ENCODE measurements at places on chromosomes 16 and 17.
A peak's percentile ranks its signal among the peaks of the same experiment; 100 is the strongest.

- no peak for DNase-seq
Measured at GRCh38 chr17:32314636-32315035, 27.3 kb downstream of the C17orf75 start.

DNA sequence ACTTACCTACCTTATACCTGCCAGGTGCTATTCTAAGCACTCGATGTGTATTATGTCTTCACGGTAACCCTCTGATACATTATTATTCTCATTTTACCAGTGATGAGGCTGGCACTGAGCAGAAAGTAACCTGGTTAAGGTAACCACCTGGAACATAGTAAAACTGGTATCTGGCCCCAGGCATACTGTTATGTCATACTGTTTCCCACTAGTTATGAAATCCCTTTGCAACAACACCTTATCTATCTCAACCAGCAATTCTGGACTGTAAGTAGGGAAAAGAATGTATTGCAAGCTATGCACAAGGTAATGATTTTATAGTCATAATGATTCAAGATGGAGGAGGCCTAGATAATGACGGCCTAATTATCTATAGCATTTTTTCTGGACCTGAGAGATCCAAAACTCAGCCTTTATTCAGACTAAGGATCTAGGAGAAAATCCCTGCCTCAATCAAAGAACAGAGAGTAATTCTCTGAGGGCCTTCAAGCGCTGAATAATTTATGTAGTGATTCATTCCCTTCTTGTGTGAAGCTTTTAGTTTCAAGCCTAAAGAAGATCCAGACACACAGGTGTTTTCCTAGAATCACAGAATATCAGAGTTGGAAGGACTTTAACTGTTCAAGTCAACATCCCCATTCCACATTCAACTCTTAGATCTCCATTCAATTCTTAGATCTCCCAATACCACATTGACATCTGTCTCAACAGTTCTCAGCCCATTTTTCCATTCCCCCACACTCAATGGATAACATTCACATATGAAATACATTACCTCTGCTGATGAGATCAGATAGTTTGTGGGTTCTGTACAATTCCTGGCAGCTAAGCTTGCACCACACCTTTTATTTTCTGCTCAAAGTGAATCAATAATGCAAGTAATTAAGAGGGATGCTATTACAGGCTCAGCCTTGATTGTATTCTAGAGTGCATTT, 14.9 kb upstream of the MMD start:
- DNase-seq: no peak

DNA sequence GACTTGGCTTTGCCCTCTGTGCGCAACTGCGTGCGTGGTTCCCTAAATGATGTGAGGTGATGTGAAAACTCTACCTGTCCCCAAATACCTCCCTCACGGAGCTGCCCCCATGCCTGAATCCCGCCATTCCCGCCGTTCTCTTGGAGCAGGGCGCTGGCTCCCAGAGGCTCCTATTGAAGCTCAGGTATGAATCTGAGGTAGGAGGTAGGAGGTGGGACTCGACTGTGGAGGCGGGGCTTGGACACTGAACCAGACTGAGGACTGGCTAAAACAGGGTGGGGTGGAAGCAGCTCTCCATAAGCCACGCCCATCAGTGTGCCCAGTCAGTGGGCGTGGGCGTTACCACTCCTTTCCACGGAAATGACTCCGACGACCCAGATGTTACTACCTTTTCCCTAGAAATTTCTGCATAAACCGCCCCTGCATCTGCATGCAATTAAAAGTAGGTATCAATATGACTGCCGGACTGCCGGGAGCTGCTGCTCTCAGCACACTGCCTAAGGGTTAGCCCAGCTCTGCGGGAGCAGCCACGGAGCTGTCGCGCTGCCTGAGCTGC, 41.0 kb downstream of the FOXL1 start:
- no peak for DNase-seq

DNA sequence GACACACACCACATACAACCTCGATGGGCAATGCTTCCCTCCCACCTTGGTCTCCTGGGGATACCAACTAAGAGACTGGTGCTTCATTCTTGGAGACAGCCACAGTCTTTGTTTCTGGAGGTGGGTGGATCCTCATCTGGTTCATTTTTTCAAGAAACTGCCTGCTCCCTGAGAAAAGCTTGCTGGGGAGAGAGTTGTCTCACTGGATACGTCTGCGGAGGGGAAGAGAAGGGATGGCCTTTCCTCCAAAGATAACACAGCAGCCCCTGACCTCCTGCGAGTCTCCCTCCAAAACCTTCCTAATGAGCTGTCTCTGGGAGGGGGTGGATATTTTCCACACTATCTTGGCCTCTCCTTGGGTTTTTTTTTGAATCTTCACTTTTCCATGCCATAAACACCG, 221.2 kb downstream of the SOX9 start:
- DNase-seq: no peak

DNA sequence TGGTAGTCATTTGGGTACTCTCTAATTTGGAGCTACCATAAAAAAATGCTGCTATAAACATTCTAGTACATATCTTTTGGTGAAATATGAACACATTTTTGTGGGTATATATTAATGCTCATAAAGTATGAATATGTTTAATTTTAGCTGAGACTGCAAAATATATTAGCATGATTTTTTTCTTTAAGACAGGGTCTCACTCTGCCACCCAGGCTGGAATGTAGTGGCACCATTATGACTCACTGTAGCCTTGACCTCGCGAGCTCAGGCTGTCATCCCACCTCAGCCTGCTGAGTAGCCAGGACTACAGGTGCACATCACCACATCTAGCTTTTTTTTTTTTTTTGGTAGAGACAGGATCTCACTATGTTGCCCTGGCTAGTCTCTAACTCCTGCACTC, 371.7 kb downstream of the SOX9 start:
- no peak for DNase-seq

DNA sequence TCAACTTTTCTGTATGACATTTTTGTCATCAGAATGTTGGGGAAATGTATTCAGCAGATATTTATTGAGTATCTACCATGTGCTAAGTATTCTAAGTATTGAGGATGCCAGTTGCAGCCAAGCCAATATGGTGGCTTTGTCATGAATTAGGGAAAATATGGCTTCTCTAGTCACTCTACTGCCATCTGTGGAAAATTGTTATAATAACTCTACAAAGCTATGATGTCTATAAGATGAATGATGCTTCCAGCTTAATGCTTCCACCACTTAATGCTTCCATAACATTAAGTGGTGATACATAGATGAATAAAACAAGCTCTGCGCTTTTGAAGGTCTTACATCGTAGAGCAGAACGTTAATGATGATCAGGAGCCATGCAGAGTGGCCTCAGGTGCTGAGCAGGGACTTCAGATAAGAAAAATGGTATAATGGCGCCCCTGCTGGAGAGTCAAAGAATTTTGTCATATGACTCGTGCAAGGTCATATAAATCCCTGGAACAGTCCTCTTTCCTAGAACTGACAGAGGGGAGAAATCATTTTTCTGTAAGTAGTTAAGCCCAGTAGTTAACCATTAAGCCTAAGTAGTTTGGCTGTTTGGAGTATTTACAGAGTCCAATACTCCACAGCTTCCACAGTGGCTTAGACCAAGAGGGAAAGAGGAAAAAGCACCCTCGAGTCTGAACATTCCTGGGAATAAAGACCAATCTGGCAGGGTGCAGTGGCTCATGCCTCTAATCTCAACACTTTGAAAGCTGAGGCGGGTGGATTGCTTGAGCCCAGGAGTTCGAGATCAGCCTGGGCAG, 2.7 kb upstream of the TMIGD1 start:
- peak; percentile 83 for DNase-seq

GRCh38 chr16:11168386-11169051, 87.5 kb downstream of the SOCS1 start:
- no peak for DNase-seq

- DNase-seq: no peak
Measured at GRCh38 chr17:28506763-28507487, 777 bp downstream of the FOXN1 start.

- no peak for DNase-seq
Measured at GRCh38 chr17:80930335-80931279, 61.0 kb upstream of the CHMP6 start.

DNA sequence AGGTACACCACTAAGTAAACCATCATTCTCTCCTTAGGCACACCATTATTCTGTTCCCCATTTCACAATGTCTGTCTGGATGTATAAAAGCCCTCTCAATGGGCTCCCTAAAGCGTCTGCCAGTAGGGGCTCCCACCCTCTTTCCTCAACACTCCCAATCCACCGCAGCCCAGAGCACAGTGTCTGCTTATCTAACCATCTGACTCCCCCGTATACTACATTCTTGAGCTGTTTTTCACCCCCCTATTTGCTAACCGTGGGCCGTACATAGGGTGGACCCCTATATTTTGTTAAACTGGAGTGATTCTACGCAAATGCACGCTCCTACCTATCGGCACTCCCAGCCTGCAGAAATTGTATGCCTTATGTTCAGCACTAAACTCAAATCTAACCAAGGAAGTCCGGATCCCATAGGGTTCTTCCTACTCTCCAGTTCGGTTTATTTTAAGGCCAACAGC, 685 bp upstream of the PSMD3 start:
- peak; percentile 5 for DNase-seq

GRCh38 chr17:80555266-80555665, 10.6 kb downstream of the RPTOR start:
- no peak for DNase-seq

DNA sequence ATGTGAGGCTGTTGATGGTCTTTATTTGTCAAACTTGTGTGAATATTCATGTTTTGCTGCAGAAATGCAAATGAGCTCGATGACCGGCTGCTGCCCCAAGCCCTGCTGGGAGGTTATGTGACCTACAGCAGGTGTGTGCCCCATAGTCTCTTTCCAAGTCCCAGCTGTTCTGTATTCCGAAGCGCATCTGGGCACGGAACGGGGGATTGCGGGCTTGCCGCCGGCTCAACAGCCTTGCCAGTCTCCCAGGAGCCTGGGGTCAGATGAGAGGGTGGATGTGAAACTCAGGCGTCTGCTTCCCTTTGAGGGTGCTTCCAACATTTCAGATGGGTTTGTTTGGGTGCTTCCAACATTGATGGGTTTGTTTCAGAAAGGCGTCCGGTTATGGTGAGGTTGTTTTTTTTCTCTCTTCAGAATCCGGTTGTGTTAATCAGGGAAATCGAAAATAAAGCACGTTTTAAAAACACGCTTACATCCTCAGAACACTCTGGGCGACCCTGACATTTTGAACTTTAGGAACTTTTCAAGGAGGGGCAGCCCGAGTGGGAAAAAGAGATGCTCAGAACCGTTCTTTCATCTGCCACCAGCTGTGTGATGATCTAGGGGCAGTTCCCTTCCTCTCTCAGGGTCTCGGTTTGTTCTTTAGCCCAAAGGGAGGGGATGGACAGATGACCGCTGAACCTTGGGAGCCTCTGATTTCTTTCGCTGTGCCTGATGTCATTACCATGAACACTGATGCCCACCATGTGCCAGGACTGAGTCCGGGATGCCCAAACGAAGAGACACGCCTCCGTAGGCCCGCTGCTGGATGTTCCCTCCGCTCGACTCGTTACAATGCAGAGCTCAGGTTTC, 47.8 kb upstream of the AMZ2 start:
- no peak for DNase-seq

DNA sequence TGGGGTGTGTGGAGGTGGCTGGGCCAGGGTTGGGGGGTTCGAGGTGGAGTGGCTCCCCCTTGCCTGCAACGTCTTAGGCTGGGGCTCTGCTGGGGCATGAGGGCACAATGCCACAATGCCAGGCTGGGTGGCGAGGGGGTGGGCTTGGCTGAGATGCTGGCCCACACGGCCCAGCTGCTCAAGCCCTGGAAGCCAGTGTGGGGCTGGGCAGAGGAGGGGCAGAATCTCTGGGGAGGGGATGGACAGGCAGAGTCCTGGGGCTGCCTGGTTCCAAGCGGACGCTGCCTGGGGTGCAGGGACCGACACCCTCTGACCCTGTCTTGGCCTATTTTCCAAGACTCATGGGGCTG, 37.5 kb upstream of the SSTR5 start:
- no peak for DNase-seq

- no peak for DNase-seq
Measured at GRCh38 chr16:68375801-68376536, 65.2 kb downstream of the PRMT7 start.

- DNase-seq: no peak
Measured at GRCh38 chr16:78689028-78689427, 589.6 kb downstream of the WWOX start.

DNA sequence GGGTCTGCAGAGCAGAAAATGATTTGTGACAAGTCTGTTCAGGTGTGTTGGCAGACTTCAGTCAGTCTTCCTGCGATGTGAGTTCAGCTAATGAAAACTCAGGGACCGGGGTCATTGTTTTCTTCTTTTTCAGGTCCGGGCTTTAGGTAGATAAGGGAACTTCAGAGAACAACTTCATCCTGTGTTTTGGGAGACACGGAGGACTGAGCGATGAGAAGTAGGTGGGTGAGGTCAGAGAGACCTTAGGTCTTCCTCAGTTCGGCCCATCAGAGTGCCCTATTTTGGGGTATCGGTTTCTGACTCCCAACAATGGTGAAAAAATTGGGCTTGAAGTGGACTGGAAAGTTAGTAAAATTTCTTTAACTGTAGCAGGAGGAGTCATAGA, 88.9 kb upstream of the ATF7IP2 start:
- DNase-seq: no peak

GRCh38 chr17:49566668-49567071, 9.0 kb upstream of the NXPH3 start:
- no peak for DNase-seq

Data from CD4-positive, alpha-beta T cell (primary cell).